ENCODE measurements at places on chromosomes 5 and 9. TPM values are rescaled to one million over a fixed set of nuclear protein-coding genes. Genes with fewer than 3 reads are reported as not detected.

The TRIM7 gene
- not detected for total RNA-seq

DNA sequence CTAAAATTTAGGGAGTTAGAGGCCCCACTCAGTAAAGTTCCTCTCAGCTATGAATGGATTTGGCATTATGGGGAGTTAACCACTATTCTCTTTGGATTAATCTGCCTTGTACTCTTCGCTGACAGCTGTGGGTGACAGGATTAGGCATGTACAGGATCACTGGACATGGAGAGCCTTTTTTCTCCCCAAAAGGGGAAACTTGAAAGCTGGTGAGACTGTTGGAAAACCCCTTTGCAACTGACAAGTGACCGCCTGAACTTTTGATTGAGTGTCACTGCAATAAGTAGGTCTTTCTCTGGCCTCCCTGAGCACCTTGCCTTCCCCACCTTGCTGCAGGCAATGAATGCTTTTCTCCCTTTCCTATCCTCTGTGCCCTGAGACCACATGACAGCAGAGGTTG is 68.3 kb downstream of the ERP44 start:
- no peak for DNase-seq

The GFI1B gene
- not detected for total RNA-seq

DNA sequence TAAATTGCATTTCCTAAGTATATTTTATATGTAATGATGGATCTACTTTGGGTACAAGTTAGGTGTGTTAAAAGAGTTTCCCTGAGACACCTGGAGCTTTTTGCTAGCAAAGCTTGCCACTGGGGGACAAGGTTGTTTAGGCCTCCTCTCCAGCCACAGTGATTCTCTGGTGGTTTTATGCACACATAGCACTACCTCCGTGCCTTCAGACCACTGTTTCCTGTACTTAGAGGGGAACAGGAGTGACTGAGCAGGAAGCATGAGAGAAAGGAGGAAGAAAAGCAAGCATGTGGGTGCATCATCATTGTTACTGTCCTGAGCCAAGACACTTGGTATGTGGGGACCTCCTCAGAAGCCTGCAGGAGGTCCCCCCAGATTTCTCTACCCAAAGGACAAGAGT is 272.1 kb downstream of the RASEF start:
- no peak for DNase-seq

- no peak for DNase-seq
Measured at GRCh38 chr5:175823731-175824525, 47.5 kb upstream of the CPLX2 start.

DNA sequence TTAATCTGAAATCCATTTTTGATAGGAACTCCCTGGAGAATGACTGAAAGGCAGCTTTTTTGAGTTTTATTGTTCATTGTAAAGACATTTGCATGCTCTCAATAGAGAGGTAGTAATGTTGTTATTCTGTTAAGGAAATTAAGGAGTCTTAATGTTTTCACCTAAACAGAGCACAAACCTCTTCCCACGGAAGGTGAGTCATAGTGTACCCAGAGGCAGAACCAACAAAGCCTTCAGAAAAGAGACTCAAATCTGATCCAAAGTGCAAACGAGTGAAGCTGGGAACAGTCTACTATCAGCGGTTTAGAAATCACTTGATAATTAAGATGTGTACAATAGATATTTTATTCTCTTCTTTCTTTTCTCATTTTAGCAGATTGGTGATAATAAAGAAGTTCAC is 470.5 kb downstream of the PLK2 start:
- no peak for DNase-seq

All from neural crest cell (in vitro differentiated cells).